AG20443 (cell line): ENCODE measurements at places on chromosomes 2 and 18.

DNA sequence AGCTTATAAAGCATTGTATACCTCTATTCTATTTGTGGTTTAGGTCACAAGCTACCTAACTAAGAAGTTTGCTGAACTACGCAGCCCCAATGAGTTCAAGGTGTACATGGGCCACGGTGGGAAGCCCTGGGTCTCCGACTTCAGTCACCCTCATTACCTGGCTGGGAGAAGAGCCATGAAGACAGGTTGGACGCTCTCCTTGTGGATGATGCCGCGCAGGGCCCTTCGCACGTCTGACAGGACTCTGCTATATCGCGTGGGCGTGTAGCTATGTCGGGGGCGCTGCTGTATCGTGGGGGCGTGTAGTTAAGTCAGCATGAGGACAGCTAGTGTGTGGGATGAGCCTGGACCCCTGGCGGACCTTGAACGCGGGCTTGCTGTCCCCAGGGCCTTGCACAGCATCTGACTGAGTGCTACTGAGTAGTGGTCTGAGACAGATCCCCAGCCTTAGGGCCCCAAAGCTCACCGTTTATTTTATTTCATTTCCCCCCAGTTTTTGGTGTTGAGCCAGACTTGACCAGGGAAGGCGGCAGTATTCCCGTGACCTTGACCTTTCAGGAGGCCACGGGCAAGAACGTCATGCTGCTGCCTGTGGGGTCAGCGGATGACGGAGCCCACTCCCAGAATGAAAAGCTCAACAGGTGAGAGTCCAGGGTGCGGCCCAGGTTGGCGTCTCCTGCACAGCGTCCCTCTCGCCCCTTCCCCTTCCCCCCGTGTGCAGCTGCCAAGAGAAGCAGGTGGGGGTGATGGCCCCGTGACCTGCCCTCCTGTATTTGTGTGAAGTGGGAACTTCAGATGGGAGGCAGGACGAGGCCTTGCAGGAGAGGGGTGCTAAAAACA is 15.6 kb upstream of the CNDP1 start:
- DNase-seq, result no peak

GRCh38 chr2:118882693-118883336 is 35.4 kb upstream of the EN1 start:
- peak; percentile 84 for DNase-seq

- DNase-seq, result peak; percentile 32
Observed at GRCh38 chr2:36330473-36331395, 24.8 kb upstream of the CRIM1 start.

- DNase-seq, result no peak
Observed at GRCh38 chr2:2827046-2827636, 496.1 kb upstream of the MYT1L start.

DNA sequence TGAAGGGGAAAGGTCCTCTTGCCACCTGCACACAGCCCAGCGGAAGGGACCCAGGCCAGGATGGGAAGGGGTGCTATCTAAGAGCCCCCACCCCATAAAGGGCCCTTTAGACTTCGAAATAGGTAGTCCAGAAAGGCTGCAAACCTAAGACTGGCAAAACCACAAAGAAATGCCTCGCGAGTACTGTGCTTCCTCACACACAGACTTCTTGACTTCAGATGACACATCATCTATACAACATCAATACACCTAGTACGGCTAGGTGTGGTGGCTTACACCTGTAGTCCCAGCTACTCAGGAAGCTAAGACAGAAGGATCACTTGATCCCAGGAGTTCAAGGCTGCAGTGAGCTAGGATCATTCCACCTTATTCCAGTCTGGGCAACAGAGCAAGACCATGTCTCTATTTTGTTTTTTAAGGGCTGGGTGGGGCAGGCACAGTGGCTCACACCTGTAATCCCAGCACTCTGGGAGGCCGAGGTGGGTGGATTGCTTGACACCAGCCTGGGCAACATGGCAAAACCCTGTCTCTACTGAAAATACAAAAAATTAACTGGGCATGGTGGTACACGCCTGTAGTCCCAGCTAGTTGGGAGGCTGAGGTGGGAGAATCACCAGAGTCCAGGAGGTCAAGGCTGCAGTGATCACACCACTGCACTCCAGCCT is 125.8 kb downstream of the CABLES1 start:
- no peak for DNase-seq

DNA sequence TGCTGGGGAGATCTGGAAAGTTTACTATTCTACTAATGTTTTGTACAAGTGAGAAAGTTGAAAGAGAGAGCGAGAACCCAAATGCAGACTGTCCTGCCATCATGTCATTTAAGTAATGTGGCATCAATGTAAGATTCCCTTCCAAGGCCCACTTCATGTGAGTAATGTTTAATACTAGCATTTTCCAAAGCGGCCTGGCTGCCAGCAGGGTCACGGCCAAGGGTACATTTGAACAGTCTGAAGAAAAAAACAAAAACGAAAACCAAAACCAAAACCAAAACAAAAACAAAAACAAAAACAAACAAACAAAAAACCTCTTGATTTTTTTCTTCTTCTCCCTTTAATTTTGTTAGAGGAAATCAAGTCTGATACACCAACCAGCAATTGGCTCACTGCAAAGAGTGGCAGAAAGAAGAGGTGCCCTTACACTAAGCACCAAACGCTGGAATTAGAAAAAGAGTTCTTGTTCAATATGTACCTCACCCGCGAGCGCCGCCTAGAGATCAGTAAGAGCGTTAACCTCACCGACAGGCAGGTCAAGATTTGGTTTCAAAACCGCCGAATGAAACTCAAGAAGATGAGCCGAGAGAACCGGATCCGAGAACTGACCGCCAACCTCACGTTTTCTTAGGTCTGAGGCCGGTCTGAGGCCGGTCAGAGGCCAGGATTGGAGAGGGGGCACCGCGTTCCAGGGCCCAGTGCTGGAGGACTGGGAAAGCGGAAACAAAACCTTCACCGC is 2.2 kb downstream of the HOXD10 start:
- DNase-seq, result peak; percentile 35

DNA sequence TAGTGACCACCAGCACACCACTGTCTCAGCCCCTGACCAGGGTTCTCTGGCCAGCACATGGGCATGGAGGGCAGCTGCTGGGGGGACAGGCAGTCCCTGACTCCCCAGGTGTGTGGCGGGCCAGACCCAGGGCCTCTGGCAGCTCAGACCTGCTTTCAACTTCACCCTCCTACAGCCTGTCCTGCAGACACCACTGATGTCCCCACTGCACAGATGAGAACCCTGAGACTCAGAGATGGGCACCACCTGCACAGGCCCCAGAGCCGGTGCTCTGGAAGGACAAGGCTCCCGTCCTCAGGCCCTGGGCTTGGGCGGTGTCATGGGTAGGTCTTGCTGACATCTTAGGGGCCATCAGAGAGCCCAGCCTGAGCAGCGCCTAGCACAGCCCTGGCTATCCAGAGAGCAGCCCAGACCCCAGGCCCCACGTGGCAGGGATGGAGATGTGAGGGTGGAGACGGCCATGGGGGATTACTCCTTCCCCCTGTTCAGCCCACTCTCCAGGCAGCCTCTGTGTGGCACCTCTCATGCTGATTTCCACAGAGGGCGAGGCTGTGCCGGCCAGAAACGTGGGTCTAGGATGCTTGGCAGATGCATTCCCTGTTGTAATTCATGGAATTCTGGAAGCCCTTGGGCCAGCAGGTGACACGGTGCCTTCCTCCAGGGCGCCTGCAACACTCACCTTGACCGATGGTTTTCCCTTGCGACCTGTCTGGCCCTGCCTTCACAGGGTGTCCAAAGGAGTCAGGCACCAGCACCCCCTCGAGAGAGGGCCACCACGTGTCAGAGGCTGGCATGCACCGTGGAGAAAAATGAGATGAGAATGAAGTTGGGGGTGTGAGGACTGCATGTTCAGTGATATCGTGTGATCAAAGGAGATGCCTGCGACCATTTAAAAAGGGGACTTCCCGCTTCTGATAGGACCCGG is 61.2 kb upstream of the GLI2 start:
- no peak for DNase-seq

GRCh38 chr2:173511942-173512341 is 157.3 kb downstream of the CDCA7 start:
- DNase-seq, result no peak

DNA sequence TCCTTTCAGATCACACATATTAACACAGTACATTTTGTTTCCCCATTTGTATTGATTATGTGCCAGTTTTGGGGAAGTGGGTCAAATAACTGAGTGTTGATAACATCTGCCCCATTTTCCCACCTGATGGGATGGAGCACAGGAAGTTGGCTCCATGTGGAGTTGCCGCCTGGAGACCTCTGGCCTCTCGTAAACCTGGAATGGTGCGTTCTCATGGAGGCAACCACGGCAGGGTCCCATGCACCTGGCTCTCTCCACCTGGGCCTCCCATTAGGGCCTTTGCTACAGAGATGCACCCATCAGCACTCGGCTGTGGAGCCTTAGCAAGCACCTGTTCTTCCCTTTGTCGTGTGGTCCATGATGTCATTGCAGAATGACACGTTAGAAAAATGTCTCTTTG is 130.6 kb downstream of the MBP start:
- DNase-seq, result no peak

DNA sequence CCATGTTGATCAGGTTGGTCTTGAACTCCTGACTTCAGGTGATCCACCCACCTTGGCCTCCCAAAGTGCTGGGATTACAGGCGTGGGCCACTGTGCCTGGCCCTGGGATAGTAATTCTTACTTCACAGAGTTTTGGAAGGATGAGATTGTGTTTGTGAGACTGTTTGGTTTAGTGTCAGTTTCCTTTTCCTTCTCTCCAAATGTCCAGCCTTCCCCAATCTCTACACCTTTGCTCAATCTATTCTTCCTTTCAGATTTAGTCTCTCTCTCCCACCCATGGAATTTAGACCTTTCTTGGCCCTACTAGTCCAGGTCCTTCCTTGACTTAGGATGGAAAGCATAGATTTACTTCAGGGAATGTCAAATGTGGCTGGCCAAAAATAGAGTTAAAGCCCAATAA is 12.2 kb upstream of the IL1A start:
- DNase-seq, result no peak

DNA sequence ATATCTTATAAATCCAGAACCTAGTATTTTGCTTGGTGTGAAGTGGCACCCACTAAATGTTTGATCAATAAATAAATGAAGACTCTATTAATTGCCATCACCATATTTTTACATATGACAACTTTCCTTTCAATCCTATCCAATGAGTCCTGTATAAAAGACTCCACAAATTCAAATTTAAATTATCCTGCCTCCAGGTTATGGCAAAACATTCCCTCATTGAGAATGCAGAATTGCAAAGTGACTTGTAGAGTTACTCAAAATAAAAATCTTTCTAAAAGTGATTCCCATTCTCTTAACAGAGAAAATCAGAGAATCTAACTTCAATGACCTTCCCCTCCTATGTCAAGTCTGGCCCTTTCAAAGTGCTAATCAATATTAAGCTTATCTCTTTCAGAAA is 236.8 kb downstream of the GRB14 start:
- DNase-seq, result no peak

DNA sequence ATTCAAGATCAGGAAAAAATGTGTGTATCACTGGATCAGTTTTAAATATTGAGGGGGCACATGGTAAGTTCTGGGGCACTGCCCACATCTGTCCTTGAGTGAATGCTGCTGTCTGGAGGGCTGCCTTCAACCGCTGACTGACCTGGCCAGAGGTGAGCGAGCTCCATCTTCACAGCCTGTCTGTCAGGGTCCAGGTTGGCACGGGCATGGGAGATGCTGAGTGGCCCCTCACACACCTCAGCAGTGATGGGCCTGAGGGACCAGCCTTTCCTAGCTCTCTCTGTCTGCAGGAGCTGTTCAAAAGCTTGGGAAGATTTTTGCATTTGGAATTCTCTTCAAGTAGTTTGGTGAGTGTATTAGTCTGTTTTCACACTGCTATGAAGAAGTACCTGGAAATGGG is 114.8 kb upstream of the ALKAL2 start:
- DNase-seq, result no peak

GRCh38 chr2:174776675-174777074 is 12.4 kb upstream of the CHRNA1 start:
- no peak for DNase-seq

DNA sequence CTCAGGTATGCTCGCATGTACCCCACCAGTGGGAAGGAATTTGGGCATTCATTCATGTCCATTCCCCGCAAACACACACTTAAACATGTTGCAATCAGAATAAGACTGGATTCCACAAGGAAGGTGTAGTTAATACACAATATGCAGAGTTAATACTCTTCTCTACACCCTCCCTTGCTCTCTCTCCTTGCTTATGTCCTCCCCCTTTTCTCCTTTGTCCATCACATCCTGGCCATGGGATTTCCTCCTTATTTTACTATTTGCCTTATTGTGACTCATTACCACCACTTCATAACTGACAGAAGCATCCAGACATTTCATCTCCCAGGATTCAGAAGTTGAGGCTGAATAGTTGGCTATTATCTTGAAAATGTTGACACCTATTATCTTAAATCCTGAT is 473.8 kb upstream of the SPHKAP start:
- DNase-seq, result no peak
